ENCODE measurements at places on chromosomes 13 and 19.

DNA sequence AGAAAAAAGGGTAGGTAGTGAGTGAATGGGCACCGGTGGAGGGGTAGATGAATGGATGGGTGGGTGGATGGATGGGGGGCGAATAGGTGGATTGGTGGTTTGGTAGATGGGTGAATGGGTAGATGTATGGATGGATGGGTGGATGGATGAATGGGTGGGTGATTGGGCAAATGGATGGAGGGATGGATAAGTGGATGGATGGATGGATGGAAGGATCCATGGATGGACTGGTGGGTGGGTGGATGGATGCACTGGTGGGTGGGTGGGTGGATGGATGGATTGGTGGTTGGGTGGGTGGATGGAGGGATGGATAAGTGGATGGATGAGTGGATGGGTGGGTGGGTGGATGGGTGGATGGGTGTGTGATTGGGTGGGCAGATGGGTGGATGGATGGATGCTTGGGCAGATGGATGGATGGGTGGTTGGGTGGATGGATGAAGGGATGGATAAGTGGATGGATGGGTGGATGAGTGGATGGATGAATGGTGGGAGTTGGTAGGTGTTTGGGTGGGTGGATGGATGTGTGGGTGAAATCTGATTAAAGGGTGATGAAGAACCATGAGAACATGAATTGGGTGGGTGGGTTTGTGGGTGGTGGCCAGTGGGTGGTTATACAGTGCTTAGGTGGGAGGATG lies 2.3 kb downstream of the ANKRD24 start:
- DNase-seq: no peak
- H3K27ac ChIP-seq: no peak overlapping the region
- H3K4me1 ChIP-seq: peaks cover 25% of the 10 kb centered on the region
- no peak overlapping the region for H3K4me3 ChIP-seq

GRCh38 chr13:25059958-25060357 lies 36.0 kb upstream of the PABPC3 start:
- no peaks in the 10 kb centered on the region for H3K36me3 ChIP-seq
- no peak overlapping the region for H3K27ac ChIP-seq
- no peak overlapping the region for H3K4me3 ChIP-seq
- DNase-seq: no peak
- no peaks in the 10 kb centered on the region for H3K4me1 ChIP-seq
- peaks cover 2% of the 10 kb centered on the region for H3K27me3 ChIP-seq

DNA sequence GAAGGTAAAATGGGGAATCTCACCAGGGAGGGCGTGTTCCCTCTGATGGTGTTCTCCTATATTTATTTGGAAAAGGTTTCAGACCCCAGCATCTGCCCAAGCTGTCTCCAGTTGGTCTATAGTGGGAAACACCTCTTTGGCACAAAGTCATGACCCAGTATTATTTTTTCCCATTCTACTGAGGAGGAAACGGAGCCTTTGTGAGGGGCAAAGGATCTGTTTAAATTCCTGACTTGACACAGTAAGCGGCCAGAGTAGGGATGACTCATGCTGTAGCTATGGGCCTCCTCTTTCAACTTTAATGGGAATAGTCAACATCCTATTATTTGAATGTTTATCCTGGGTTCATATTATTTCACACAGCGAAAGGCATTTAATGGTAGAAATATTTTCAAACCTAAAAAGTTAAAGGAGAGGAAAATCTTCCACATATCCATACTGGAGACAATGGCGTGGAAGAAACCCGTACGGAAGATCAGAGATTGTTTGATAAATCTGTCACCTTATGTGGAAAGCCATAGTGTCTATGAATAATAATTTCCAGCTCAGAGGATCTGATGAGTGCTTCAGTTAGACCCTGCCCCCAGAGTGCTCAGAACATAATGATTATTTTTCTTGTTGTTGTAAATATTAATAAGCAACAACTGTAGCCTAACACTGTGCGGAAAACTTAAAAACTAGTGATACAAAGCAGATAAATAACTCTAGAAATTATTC lies 126.0 kb downstream of the FOXO1 start:
- no peak overlapping the region for H3K4me3 ChIP-seq
- peaks cover 22% of the 10 kb centered on the region for H3K4me1 ChIP-seq
- DNase-seq: no peak
- H3K36me3 ChIP-seq: no peaks in the 10 kb centered on the region
- no peaks in the 10 kb centered on the region for H3K27me3 ChIP-seq
- no peak overlapping the region for H3K27ac ChIP-seq

DNA sequence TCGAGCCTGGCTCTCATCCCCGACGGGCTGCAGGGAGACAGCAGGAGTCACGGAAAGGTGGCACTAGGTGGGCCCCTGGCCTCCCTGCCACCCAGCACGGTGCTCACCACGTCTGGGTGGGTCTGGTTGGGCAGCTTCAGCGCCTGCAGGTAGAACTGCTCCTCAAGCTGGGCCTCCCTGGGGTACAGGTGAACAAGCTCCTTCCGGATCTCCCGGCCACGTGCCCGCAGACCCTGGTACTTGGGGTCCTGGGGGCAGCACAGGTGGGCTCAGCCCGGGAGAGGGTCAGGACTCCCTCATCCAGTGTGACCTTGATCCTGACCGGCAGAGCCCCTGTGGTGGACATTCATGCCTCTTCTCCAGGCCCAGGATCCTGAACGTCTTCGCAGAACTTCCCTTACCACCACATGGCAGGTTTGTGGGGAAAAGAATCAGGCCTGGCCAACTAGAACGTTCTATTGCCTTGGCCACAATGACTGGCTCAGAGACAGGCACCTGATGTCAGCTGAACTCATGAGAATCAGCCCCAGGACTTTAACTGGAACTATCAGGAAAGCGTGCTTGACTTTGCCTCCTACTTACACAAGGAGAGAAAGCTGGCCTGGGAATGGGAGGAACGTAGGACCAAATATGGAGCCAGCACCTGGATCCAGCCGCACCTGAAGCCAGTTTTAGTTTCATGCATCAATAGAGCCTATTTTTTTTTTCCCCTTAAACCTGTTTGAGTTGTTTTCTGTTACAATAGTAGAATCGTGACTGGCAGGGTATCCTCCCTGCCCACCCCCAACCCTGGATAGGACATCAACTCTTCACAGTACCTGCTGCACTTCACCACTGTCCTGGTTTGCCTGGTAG lies 8.9 kb downstream of the SARS2 start:
- peaks cover 32% of the 10 kb centered on the region for H3K36me3 ChIP-seq
- no peak overlapping the region for H3K4me3 ChIP-seq
- no peak overlapping the region for H3K27ac ChIP-seq
- DNase-seq: no peak
- H3K4me1 ChIP-seq: no peaks in the 10 kb centered on the region

- H3K36me3 ChIP-seq: no peaks in the 10 kb centered on the region
- no peaks in the 10 kb centered on the region for H3K4me1 ChIP-seq
Observed at GRCh38 chr13:44840131-44840530, 149.1 kb downstream of the NUFIP1 start.

DNA sequence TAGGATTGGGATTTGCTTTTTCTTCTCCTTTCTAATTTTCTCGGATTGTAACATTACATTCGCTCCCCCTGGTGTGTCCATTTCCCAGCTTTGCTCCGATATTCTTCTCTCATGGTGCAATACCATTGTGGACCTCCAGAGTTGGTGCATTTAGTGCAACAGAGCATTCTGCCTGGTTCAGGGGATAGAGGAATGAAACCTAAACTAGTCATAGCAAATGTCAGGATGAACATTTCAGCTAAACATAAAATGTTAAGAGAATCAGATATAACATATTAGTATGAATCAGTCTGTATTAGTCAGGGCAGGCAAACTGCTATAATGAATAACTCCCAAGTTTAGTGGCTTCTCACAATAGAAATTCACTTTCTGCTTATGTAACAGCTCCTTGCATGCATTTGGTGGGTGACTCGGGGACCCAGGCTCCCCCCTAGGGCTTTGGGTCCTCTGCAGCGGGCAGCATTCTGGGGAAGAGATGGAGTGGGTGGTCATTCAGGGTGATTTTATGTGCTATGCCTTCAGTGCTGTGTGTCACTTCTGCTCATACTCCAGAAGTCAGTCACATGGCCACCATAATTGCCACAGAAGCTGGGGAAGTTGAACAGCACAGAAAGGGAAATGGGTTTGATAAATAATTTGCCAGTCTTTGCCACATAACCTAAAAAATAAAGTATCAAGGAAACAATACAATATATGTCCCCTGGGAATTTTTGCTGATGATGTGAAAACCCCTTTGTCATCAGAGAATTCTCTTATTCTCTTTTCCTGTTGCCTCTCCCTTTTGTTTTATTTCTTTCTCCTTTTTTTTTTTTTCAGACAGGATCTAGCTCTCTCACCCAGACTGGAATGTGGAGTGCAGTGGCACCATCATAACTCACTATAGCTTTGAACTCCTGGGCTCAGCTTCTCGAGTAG lies 111.0 kb downstream of the HSPH1 start:
- H3K36me3 ChIP-seq: no peaks in the 10 kb centered on the region
- no peak overlapping the region for H3K27ac ChIP-seq
- no peak overlapping the region for H3K4me3 ChIP-seq
- DNase-seq: peak; percentile 50

DNA sequence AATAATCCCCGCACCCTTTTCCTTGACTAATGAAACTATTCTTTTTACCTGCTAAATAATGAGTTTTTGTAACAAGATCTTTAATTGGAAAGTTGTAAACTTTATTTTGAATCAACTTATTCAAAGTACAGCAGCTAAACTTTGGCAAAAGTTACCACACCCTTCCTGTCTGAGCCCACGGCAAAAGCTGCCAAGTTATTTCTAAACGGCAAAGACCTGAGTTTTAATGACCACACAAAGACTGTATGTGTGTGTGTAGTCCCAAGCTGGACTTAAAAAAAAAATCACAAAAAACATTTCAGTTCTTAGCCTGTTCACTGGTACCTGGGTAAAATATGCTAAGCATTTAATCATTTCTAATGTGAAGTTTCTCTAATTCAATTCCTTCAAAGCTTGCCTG lies 60.7 kb downstream of the ZAR1L start:
- H3K27ac ChIP-seq: peak overlapping the region; percentile 71
- H3K36me3 ChIP-seq: peaks cover 15% of the 10 kb centered on the region
- DNase-seq: no peak
- peaks cover 8% of the 10 kb centered on the region for H3K4me1 ChIP-seq
- H3K4me3 ChIP-seq: peak overlapping the region; percentile 30

DNA sequence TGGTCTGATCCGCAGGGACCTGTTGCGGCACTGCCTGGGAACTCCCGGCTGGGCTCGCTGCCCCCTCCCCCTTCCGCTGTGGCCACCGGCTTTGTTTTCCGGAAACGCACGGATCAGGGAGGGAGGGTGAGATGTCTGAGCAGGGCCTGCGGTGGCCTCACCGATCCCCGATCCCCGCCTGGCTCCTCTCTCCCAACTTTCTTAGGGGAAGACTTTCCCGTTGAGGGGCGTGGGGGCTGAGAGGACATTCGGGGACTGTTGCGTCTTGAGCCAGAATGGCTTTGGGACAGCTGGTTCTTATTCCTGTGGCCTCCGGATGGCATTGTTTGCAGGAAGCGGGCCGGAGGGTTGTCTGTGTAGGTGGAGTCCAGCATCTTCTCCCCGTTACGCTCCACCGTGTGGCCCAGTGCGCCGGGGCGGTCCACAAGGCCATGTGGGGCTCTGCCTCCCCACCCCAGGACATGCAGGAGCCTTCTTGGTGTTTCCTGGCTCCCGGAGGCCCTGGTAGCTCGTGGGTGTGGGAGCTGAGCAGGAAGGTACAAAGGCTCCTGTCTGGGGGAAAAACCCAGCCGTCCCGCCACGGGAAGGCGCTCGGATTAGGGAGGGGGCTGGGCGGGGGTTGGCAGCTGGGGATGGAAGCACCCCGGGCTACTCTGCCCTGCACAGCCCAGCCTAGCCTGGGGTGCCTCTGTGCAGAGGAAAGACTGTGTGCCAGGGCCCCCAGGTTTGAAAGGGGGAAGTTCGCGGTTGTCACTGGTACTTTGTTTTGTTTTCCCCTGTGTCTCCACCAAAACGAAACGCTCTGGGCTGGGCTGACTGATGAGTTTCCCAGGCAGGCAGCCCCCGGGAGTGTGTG lies 1.3 kb downstream of the CSNK1G2 start:
- peaks cover 48% of the 10 kb centered on the region for H3K4me1 ChIP-seq
- H3K36me3 ChIP-seq: no peaks in the 10 kb centered on the region
- H3K27me3 ChIP-seq: no peaks in the 10 kb centered on the region
- H3K4me3 ChIP-seq: peak overlapping the region; percentile 79
- H3K27ac ChIP-seq: peak overlapping the region; percentile 98
- DNase-seq: peak; percentile 91

- H3K27me3 ChIP-seq: no peaks in the 10 kb centered on the region
- peaks cover 69% of the 10 kb centered on the region for H3K36me3 ChIP-seq
- peaks cover 34% of the 10 kb centered on the region for H3K4me1 ChIP-seq
- DNase-seq: no peak
- no peak overlapping the region for H3K27ac ChIP-seq
Observed at GRCh38 chr19:12947702-12948611, 2.3 kb downstream of the RAD23A start.

- no peak overlapping the region for H3K4me3 ChIP-seq
- H3K27ac ChIP-seq: no peak overlapping the region
- DNase-seq: no peak
- H3K36me3 ChIP-seq: no peaks in the 10 kb centered on the region
- no peaks in the 10 kb centered on the region for H3K4me1 ChIP-seq
- H3K27me3 ChIP-seq: no peaks in the 10 kb centered on the region
Observed at GRCh38 chr19:32830231-32831014, 39.1 kb downstream of the SLC7A9 start.

DNA sequence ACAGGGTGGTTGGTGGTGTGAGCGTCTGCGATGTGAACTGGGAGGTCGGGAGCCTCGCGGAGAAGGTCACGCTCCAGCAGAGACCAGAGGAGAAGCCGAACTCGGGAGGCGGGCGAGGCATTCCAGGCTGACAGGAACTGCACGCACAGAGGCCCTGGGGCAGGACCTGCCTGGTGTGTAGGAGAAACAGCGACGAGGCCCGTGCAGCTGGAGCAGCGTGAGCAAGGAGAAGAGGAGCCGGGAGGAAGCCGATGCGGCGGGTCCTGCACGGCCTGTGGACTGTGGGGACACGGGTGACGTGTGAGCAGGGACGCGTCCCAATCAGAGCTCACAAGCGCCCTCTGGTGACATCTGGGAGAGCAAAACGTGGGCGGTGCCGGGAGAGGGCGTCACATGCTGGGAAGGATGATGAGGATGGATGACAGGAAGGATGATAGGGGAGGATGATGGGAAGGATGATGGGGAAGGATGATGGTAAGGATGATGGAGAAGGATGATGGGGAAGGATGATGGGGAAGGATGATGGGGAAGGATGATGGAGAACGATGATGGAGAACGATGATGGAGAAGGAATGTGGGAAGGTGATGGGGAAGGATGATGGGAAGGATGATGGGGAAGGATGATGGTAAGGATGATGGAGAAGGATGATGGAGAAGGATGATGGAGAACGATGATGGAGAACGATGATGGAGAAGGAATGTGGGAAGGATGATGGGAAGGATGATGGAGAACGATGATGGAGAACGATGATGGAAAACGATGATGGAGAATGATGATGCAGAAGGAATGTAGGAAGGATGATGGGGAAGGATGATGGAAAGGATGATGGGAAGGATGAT lies 16.1 kb upstream of the MADCAM1 start:
- H3K4me1 ChIP-seq: peaks cover 6% of the 10 kb centered on the region
- no peaks in the 10 kb centered on the region for H3K36me3 ChIP-seq
- H3K4me3 ChIP-seq: peak overlapping the region; percentile 20
- no peak overlapping the region for H3K27ac ChIP-seq
- peaks cover 8% of the 10 kb centered on the region for H3K27me3 ChIP-seq

Measured in suprapubic skin (tissue), 4 donors.